Adipocyte (in vitro differentiated cells): ENCODE measurements at places on chromosomes 7 and 10.

GRCh38 chr7:107069457-107069856, 25.0 kb downstream of the PRKAR2B start:
- DNase-seq = peak; percentile 20

GRCh38 chr10:124448696-124449169, 1.1 kb downstream of the NKX1-2 start:
- no peak for DNase-seq

DNA sequence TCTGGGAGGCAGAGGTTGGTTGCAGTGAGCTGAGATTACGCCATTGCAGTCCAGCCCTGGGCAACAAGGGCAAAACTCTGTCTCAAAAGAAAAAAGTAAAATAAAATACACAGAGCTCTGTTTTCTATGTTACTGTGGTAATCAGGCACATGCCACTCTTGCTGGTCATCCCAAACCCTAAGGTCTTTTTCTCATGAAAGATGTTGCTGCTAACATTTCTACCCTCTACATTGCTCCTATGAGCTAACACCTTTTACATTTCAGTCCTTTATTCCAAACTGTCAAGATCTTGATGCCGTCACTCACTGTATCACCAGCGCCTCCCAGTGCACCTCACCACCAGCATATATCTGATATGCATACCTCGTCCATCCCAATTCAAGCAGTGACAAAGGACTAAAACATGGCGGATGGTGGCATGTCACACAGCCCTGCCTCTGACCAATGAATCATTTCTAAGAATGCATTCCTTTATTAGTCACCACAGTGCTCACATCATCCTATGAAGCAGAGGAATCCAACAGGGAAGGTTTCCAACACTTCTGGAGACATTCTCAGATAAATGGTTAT, 4.3 kb downstream of the DAGLB start:
- peak; percentile 86 for DNase-seq

- DNase-seq = no peak
These were observed 38.4 kb downstream of the FAM13C start for GRCh38 chr10:59323831-59324401.

GRCh38 chr10:131929122-131929845, 28.5 kb downstream of the PPP2R2D start:
- no peak for DNase-seq

GRCh38 chr7:82247814-82248433, 195.7 kb downstream of the CACNA2D1 start:
- peak; percentile 22 for DNase-seq

- DNase-seq = no peak
These were observed 9.6 kb upstream of the SRGN start for GRCh38 chr10:69078311-69078710.

DNA sequence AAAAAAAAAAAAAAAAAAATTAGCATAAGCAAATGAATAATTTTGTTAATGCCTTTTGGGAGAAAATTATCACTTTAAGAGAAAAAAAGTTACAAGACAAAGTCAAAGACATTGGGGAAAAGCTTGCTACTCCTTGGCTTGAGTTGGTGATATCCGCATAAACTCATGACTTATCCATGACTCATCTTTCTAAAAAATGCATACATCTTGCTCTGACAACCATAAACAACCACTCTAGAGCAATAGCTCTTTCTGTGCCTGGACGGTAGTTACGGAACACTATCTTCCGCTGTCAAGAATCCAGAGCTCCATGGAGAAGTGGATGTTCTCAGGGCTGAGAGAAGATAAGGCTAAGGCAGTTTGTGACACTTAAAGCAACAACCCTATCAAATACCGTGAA, 281.1 kb upstream of the PFKP start:
- DNase-seq = no peak

- DNase-seq = no peak
These were observed 40.7 kb downstream of the ARL4A start for GRCh38 chr7:12728192-12728538.

GRCh38 chr7:112615701-112616100, 134.9 kb downstream of the LSMEM1 start:
- DNase-seq = no peak

GRCh38 chr10:20769481-20769880, 127.6 kb downstream of the NEBL start:
- DNase-seq = no peak

DNA sequence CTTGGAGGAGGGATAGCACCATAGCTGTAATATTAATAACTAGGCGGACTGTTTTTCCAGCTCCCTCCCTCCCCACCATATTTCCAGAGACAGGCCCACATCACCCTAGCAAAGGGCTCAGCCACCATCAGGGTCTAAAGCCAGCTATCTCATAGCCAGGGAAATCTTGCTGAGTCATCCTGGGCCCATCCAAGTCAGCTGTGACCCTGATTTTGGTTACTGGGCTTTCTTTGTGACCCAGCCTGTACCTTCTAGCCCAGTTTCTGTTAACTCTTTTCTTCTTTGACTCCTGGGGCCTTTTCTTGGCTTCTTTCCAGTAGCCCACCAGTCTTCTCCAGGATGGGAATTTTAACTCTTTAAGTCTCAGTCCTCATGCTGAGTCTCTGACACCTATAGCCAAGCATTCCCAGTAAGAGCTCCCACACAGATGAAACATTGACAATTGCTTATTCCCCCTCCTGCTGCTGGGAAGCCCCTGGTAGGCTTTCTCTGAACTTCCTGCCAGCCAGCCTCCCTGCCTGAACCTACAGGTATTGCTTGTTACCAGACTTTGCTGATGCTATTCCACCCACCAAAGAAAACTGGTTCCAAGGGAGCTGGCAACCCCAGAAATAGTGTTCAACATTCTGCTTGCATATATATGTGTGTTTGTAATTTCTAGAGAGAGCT, 34.8 kb upstream of the ADO start:
- DNase-seq = no peak

DNA sequence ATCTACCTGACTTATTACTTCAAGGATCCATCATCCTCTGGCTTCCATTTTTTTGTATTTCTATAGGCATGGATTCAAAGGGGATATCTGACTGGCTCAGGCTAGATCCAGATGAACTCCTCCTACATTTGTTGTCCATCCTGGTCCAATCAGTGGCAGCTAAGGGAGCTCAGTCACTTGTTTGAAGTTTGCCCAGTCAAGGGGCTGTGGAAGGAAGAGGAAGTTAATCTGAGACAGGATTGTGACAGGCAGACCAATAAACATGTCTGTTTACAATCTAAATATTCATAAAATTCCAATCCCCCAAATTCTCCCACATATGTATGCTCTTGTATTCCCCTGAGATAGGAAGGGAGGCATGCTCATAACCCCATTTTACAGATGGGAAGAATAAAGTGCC, 48.7 kb downstream of the CAV1 start:
- DNase-seq = no peak

DNA sequence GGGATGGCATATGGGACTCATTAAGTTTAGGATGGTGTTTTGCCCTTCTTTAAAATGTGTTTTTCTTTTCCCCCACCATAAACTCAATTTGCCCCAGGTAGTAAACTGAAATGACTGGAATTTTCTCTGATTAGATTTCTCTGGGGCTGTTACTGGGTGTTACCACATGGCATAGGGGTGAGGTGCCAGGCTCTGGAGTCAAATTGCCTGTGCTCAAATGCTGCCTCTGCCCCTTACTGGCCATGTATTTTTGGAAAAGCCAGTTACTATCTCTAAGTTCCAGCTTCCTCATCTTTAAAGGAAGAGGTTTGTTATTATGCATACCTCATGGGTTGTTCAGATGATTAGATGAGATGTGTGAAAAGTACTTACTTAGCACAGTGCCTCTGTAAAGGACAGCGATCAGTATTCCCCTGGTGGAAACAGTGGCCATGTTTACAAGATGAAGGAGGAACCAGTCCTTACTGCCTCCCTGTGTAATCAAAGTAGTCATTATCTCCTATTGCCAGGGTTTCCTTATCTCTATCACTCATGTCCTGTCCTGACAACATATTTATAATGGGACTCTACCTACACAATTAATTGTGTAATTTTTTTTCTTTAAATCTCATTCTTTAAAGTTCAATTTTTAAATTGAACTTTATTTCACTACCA, 352.0 kb downstream of the KCNMA1 start:
- no peak for DNase-seq

DNA sequence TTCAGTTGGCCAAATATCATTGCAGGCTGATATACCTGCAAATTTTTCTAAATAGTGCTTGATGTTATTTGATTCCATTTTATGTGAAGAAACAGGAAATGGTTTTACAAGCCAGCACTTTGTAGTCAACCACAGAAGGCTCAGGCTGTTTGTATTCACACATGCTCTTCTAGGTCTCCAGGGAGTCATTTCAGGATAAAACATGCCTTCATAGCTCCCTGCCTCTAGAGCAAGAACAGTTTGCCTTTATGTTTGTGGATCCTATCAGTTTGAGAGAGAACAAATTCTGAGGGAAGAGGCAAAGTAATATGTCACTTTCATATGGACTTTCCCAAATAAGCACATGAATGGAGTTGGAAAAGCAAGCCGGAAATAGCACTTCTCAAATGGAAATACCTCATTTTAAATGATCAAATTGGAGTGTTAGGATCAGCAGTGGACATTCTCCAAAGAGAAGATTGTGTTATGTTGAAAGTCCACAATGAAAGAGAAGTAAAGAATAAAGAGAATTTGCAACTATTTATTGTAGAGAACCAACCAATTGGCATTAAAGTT, 277.6 kb downstream of the KCND2 start:
- DNase-seq = no peak

- peak; percentile 89 for DNase-seq
These were observed 29.7 kb upstream of the GTF2I start for GRCh38 chr7:74627661-74628411.

- peak; percentile 21 for DNase-seq
These were observed 452 bp downstream of the SAMD9 start for GRCh38 chr7:93117327-93117726.

DNA sequence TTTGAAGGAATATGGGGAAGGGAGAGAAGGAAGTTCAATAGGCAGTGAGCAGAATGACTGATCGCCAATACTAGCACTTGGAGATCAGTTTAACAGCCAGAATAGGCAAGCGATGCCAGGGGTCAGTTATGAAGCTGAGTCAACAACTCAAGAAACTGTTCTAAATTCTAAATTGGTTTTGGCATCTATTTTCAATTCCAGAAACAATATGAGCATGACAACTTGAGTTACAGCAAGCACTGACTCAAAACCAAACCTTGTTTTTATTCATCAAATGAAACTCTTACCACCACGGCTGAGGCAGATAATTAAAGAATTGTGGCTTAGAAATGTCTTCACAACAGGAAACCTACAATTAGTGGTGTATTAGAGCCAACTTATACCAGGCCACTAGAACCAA, 180.5 kb upstream of the ASAH2 start:
- peak; percentile 48 for DNase-seq

DNA sequence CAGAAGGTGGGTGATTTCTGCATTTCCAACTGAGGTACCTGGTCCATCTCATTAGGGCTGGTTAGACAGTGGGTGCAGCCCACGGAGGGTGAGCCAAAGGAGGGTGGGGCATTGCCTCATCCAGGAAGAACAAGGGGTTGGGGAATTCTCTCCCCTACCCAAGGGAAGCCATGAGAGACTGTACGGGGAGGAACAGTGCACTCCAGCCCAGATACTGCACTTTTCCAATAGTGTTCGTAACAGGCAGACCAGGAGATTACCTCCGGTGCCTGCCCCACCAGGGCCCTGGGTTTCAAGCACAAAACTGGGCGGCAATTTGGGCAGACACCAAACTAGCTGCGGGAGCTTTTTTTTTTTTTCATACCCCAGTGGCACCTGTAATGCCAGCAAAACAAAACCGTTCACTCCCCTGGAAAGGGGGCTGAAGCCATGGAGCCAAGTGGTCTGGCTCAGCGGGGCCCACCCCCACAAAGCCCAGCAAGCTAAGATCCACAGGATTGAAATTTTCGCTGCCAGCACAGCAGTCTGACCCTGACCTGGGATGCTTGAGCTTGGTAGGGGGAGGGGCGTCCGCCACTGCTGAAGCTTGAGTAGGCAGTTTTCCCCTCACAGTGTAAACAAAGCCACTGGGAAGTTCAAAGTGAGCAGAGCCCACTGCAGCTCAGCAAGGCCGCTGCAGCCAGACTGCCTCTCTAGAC, 31.2 kb downstream of the ARMC10 start:
- no peak for DNase-seq

DNA sequence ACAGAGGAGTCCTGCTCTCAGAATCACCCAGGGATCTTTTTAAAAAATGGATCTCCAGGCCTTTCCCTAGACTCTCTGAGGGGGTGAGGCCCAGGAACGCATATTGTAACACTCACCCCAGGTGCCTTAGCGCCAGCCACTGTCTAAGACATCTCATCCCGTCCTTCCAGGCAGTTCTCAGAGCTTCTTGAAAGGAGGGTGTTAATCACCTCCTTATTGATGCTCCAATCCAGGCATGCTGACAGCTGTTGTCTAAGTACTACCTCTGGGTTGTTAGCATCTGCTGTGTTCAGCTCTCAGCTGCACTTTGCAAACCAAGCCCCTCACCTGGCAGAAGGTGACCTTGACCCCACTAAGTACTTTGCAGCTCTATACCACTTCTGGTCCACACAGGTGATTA, 36.0 kb downstream of the KIAA1549 start:
- no peak for DNase-seq

- DNase-seq = no peak
These were observed 474.7 kb upstream of the SEMA3A start for GRCh38 chr7:84669177-84669732.

GRCh38 chr7:93310346-93310745, 78.2 kb downstream of the VPS50 start:
- DNase-seq = peak; percentile 33

GRCh38 chr10:28913436-28914237, 236.3 kb downstream of the BAMBI start:
- DNase-seq = no peak

GRCh38 chr7:150390205-150390604, 11.1 kb downstream of the ZNF775 start:
- peak; percentile 12 for DNase-seq

DNA sequence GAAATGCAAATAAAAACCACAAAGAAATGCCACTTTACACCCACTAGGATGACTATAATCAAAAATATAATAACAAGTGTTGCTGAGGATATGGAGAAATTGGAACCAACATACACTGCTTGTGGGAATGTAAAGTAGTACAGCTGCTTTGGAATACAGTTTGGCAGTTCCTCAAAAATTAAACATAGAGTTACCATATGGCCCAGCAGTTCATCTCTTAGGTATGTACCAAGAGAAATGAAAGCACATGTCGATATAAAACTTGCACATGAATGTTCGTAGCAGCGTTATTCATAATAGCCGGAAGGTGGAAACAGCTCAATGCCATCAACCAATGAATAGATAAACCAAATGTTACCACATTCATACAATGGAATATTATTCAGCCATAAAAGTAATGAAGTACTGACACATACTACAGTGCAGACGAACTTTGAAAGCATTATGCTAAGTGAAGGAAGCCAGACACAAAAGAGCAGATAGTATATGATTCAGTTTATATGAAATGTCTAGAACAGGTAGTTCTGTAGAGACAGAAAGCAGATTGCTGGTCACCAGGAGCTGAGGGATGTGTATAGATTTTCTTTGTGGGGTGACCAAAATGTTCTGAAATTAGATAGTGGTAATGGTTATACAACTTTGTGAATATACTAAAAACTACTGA, 12.4 kb downstream of the BCAP29 start:
- DNase-seq = peak; percentile 76

GRCh38 chr10:112338957-112339356, 35.0 kb upstream of the ACSL5 start:
- no peak for DNase-seq

DNA sequence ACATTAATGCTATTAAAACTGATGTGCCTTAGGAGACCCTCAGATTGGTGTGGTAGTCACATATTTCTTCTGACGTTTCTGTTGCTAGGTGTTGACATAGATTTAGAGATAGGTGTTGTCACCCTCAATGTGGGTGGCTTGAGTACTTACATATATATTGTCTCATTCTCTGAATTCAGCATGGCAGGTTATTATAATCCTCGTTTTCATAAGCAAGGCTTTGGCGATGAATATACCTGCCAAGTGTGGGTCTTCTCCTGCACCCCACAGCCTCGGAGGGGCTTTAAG, 7.0 kb downstream of the FBH1 start:
- DNase-seq = no peak
